ENCODE measurements at places on chromosomes 4 and X.

GRCh38 chr4:169823685-169824084 is 65.9 kb upstream of the HPF1 start:
- no peak for DNase-seq

GRCh38 chr4:175048906-175049305 is 130.7 kb downstream of the ADAM29 start:
- DNase-seq, result no peak

DNA sequence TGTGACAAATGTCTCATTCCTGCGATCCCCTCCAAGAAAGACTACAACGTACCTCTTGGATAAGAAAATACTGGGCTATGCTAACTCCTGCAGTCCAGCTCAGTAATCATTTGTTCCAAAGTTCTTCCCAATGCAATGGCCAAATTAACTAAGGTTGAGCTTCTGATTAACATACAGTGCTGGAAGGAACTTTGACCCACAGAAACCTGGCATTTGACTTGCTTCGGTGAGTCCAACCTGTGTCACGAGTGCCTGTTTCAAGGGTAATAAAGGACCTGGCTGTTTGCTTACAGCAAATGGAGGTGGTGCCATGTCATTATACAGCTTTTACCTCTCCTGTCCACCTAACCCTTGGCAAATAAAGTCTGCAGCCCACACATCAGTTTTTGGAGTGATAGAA is 83.2 kb downstream of the RBM47 start:
- DNase-seq, result no peak

GRCh38 chrX:86946569-86946968 is 571.0 kb upstream of the KLHL4 start:
- no peak for DNase-seq

DNA sequence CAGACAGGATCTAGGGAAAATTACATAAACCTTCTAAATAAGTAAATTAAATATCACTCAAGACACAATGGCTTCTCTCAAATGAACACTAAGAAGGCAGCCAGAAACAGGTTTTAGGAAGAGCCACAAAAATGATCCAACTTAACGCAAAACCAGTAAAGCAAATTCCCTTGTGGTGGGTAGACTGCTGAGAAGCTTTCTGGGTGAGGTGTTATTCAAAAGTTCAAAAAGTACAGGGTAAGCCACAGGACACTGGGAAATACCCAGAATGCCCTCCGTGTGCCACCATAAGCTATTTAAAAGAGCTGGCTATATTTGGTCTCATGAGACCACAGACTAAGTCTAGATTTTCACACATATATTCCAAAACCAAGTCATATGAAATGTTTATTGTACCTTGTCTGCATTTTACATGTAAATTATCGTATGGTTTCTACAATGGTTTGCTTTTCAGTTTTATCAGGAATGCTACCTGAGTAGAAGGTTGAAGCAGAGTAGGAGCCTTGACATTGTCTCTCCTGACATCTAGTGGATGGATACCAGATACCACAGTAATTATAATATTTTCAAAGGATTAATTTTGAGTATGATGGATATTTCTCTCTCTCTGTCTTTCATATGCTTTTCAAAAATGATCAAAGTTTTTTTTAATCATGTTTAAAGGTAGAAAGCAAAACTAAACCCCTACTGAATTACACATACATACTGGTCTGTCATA is 109.3 kb upstream of the KLHL13 start:
- no peak for DNase-seq

DNA sequence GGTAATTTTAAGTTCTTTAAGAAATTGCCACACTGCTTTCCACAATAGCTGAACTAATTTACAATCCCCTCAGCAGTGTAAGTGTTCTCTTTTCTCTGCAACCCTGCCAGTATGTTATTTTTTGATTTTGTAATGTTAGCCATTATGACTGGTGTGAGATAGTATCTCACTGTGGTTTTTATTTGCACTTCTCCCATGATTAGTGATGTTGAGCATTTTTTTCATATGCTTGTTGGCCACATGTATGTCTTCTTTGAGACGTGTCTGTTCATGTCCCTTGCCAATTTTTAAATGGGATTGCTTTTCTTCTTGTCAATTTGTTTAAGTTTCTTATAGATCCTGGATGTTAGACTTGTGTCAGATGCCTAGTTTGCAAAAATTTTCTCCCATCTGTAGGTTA is 86.1 kb downstream of the BMP3 start:
- DNase-seq, result no peak

DNA sequence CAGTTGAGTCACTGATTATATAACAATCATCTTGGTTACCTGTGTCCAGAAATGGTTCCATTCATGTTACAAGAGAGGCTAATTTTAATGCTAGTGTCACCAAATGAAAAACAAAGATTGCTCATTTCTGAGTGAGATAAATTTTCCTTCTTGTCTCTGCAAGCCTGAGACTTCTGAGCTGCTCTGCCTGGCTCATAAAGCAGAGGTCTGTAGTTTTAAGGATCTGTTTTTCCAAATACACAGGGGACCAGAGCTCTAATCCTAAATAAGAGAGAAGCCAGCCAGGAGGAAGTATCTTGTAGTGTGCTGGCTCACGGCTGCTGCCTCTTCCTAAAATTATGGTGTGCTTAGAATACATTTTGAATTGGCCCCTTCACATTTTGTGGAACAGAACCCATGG is 42.6 kb downstream of the CLDN34 start:
- DNase-seq, result no peak

DNA sequence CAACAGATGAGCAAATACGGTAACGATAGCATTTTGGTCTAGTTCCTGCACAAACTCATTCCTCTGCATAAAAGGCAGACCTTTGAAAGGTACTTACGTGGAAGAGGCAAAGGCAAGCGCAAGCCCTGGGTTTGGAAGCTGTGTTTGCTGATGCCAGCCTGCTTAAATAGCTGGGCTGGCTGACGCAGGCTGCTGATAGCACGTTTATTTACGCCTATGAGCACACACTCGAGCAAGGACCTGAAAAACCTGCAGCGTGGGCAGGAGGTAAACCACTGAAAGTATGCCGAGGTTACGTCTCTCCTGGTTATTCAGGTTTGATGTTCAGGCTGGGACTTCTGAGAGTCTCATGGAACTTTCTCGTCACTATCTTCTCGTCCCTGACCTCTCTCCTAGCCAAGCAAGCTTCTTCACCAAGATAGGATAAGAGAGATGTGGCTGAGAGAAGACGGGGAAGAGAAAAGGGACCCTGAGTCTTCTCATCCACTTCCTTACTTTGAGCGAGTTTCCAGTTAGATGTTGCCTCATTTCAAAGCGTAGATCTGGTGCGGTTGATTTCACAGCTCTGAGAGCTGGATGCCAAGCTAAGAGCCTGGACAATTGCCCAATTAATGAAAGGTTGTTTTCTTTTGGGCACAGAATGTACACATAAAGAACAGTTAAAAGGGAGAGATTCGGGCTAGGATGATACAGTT is at the start of gene HOPX:
HOPX (minus strand) TSS at position 139 of the 695 bp plus-strand sequence. CDS start 23,480 bp downstream, outside the sequence.
- peak; percentile 45 for DNase-seq

- DNase-seq, result no peak
Measured at GRCh38 chr4:5143940-5144339, 92.7 kb downstream of the STK32B start.

DNA sequence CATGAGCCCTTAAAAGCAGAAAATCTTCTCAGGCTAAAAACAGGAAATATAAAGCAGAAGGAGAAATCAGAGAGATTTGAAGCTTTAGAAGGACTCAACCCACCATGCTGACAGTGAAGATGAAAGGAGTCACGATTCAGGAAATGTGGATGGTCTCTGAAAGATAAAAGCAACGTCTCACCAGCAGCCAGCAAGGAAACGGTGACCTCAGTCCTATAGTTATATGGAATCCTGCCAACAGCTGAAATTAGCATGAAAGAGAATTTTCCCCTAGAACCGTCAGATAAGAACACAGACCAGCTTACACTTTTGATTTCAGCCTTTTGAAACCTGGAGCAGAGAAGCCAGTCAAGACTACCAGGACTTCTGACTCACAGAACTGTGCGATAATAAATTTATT is 715.7 kb upstream of the HTR2C start:
- DNase-seq, result no peak

- no peak for DNase-seq
Measured at GRCh38 chr4:43163101-43163792, 270.7 kb downstream of the GRXCR1 start.

GRCh38 chrX:71210816-71211215 is 12.2 kb upstream of the GJB1 start:
- DNase-seq, result no peak

GRCh38 chrX:11464836-11465463 is 171.7 kb downstream of the AMELX start:
- DNase-seq, result no peak

GRCh38 chrX:22652596-22652995 is 347.2 kb upstream of the DDX53 start:
- DNase-seq, result no peak

GRCh38 chr4:2300431-2301224 is 38.7 kb upstream of the MXD4 start:
- no peak for DNase-seq

DNA sequence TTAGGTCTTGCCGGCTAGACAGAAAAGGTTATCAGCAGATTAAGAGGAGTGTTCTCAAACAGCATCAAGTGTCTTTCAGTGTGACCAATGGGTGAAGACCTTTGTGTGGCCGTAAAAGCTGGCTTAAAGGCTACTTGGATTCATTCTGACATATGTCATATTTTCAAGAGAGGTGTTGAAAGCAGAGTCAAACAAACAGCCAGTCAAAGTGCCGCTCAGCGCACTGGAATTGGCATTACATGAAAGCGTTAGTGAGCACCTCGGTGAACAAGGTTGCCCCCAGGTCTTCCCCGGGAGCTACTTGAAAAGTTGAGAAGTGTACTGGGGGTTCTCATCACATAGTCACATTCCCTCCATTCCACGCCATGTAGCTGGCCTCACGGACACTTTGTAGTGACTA is 148.9 kb downstream of the SOX3 start:
- DNase-seq, result no peak

GRCh38 chrX:112826023-112826422 is 14.6 kb downstream of the AMOT start:
- no peak for DNase-seq

DNA sequence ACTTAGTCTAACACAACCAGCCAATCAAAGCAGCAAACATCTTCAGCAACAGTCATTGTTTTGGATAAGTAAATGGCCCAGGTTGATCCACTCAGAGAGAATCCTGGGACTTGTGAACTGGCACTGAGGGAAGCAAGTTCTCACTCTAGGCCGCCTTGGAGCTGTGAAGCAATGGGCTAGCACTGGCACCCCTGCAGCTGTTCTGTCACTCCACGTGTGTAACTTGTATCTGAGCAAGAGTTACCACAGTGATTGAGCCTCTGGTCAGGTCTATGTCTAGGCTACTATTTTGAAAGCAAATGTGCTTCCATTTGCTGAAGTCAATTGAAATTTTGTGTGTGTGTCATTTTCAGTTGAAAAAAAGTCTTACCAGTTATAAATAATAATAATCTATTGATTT is 57.2 kb upstream of the HS3ST1 start:
- DNase-seq, result no peak

GRCh38 chr4:107444-108429 is 16.6 kb upstream of the ZNF718 start:
- DNase-seq, result no peak

- DNase-seq, result no peak
Measured at GRCh38 chrX:104193485-104193884, 27.2 kb downstream of the FAM199X start.

DNA sequence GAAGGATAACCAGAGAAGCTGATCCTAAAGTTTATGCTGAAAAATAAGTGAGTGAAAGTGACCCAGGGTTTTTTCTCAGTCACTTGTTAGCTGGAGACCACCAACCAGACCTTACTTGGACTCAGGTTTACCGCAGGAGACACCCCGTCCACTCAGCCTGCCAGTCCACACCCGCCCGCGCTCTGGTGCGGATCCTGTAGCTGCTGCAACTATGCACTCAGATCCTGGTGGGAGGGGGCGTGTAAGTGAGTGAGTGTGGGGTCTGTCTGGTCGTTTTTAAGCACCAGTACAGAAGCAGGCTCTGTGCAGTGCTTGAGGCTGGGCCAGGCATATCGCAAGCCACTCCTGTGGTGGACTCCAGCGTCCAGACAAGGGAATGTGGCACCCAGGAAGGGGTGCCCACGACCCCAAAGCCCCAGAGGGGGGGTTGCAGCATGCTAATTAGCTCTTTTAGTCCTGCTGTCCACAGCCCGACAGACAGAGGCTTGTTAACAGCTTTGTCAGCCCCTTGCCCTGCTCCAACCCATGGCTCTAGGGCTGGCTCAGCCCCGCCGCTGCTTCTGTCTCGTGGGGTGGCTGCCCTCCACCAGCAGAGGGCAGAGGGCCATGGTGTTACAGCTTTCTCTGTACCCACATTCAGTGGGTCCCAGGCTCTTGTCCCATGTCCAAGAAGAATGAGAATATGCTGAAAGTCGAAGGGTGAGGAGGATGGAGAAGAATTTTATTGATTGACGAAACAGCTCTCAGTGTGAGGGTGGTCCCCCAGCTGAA is 40.4 kb upstream of the PPP1R2C start:
- DNase-seq, result no peak

DNA sequence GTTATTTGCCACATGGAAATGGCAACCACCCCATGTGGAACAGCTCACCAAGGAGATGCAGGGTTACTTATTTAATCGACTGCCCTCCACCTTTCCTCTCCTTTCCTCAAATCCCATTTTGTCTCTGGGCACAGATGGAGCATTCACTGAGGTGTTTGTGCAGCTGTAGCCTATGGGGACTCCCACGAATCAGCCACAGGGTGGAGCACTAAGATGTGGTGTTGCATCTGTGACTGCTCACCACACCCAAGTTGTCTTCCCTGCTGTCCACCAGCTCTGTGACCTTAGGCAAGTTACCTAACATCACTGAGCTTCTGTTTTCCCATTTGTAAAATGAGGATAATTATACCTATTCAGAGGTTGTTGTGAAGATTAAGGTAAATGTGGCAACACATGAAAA is 252.4 kb upstream of the CPEB2 start:
- DNase-seq, result no peak

DNA sequence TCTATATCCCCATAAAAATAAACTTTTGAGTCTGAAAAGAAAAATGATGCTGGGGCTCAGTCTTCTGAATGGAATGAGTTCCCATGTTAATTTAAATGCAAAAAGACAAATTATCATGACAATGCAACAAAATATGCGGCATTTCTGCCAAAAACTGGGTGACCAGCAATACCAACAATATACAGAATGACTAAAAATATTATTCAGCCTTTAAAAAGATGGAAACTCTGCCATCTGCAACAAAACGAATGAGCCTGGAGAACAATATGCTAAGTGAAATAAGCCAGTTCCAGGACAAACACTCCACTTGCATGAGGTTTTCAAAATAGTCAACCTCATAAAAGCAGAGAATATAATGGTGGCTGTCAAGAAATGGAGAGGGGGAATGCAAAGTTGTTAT is 558.5 kb downstream of the IL15 start:
- DNase-seq, result no peak

Data from activated CD4-positive, alpha-beta T cell treated with anti-CD3 and anti-CD28 coated beads, Interleukin-2, amount 50 U/mL, for 24 hours (primary cell).